ENCODE measurements at places on chromosomes 6 and 20.

DNA sequence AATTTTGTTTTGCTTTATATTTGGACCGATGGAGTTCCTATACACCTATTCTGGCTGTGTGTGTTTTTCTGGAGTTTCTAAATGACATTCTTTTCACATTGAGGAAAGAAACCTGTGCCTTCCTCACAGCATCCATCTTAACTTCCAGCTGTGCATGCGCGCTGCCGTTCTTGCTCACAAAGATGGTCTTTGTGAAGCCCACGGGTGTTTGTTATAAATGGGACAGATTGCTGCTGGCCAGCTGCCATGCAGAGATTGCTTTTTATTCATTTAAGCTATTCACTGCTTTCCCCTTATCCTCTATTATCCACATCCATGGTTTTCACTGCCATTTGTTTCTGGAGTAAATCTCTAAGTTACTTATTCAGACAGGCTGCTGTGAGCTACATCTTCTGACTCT is 54.2 kb downstream of the SYNDIG1 start:
- DNase-seq, result no peak

- DNase-seq, result no peak
Observed at GRCh38 chr20:58788896-58789544, 61.7 kb downstream of the GNAS-AS1 start.

GRCh38 chr20:46814366-46815232 is 80.0 kb upstream of the EYA2 start:
- DNase-seq, result no peak

DNA sequence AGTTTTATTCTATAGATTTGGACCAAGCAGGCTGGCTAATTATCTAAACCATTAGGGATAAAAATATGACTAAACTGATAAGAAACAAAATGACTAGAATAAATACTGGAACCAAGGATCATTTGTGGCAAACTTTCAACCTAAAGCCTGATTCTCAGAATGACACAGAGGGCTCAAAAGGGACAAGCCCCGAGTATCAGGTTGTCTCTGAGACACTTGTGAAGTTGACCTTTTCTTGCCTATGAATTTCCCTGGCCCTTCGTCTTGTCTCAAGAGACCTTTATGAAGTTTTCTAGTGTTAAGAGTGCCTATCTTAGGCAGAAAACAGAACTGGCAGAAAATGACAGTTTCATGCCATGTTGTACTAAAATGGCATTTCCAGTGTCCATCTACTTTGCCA is 68.3 kb downstream of the IMPG1 start:
- no peak for DNase-seq

DNA sequence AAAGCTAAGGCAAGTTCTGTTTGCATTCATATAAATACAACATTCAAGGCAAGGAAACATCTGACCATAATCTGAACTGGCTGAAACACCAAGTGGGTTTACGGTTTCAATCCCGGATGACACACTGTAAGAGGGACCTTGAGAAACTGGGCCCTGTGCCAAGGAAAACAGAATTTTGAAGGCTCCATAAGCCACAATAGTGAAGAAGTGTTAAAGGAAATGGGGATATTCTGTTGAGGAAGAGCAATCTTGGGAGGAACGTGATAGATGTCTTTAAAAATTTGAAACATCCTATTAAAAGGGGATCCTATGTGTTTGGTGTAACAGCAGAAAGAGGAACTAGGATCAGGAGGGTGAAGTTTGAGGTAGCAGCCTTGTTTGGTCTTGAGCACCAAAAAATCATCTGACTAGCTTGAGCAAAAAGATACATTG is 82.4 kb upstream of the TAB2 start:
- peak; percentile 69 for DNase-seq

DNA sequence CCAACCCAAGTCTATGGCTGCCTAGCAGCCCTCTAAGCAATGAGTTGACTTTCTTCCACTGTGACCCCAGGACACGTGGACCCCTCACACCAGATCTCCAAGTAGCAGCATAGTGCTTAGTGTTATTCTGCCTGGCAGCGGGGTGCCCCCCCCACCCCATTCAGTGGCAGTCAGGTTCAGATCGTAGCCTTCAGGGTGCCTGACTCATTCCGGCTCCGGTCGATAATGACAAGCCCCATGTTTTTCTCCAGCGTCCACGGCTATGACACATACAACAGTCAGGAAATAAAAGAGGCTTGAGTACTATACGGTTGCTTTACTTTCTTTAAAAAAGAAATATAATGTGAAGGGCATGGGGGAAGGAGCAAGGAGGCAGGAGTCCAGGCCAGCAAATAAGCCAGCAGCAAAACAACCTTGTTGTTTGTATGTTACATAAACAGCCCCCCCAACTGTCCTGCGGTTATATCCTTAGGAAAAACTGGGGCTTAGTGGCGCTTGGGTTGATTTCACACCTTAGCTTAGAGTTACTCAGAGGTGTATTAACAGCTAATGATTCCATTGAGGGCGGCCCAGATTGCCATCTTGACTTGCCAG is 23.1 kb downstream of the GNAS start:
- no peak for DNase-seq

GRCh38 chr20:3781153-3781910 is at the start of gene SPEF1:
TSS of gene SPEF1 (minus strand) at chr20:3781448. CDS start at chr20:3781287, 161 bp downstream.
- no peak for DNase-seq

- no peak for DNase-seq
Observed at GRCh38 chr20:2245637-2246036, 50.2 kb upstream of the TGM3 start.

All from GM12864 (cell line).